HFF-Myc (cell line): ENCODE measurements at places on chromosomes 4 and X.

DNA sequence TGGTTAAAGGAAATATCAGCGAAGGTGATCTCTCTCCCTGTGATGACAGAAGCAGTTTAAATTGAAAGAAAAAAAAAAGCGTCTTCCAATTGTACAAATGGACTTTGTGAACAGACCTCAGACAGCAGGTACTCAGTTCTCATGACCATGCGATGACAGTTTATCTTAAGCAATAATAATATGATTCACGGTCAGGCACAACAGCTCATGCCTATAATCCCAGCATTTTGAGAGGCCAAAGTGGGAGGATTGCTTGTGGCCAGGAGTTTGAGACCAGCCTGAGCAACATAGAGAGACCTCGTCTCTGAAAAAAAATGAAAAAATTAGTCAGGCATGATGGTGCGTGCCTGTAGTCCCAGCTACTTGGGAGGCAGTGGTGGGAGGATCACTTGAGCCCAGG is 51.0 kb downstream of the RELL1 start:
- no peak for DNase-seq

- DNase-seq, result peak; percentile 91
Observed at GRCh38 chr4:7872264-7872771, 67.3 kb downstream of the AFAP1 start.

DNA sequence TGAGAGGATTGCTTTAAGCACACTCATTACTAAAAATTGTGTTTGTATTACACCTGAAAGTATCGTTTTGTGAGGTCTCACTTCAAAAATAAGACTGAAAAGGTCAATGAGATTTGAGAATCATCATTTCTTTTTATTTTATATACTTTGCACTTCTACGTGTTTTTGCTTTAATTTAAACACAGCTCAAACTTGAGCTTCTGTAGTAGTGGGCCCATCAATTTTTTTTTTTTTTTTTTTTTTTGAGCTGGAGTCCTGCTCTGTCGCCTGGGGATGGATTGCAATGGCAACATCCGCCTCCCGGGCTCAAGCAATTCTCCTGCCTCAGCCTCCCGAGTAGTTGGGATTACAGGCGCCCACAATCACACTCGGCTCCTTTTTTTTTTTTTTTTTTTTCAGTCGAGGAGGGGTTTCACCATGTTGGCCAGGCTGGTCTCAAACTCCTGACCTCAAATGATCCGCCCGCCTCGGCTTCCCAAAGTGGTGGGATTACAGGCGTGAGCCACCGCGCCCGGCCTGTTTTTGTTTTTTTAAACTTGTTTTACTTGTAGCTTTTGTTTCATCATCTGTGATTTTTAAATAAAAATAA is 1.5 kb downstream of the GSTCD start:
- no peak for DNase-seq

DNA sequence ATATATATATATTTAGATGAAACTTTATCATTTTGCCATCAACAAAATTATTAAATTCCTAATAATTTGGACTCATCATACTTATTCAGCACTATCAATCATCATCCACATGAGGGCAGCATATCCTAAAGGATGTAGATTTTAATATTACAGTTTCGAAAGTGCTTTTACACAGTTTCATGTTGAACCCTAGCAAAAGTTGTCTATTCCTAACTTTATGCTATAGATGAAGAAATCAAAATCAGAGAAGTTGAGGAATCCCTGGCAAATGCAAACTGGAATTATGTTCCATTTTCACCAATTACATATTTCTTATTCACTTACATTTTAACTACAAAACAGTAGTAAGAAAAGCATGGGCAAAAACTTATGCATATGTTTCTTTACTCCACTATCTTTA is 36.6 kb upstream of the UGT2A1 start:
- peak; percentile 17 for DNase-seq

DNA sequence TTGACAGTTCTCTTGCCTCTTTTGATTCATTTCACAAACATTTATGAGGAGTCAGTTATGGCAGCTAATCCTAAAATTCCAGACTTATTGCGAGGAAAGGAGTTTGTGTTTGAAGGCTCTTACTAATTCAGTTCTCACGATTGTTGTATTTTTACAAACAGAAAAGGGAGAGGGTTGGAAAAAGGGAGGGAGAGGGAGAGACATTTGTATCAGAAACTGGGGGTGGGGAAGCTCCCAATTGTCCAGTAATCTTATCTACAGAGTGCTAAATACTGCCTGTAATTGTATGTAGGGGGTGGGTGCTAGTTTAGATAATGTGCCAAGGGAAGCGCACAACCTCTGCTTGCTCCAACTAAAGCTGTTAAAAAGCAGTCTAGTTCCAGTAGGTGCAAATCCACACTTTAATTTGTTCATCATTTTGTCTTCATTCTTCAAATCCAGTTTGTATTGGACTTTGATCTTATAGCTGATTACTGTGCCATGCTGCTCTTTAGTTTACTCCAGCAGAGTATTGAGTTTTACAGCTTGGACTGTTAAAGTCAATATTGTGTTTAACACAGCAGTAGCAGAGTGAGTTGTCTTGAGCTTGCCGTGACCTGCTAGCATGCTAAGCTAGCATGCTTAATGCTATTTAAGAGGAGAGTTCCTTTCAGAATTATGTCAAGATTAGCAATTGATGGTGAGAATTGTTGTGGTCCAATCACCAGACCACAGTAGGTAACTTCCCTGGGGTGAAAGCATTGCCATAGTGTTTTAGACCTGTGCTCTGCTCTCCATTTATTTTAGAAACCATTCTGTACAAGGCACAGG is 13.9 kb downstream of the FNIP2 start:
- no peak for DNase-seq

DNA sequence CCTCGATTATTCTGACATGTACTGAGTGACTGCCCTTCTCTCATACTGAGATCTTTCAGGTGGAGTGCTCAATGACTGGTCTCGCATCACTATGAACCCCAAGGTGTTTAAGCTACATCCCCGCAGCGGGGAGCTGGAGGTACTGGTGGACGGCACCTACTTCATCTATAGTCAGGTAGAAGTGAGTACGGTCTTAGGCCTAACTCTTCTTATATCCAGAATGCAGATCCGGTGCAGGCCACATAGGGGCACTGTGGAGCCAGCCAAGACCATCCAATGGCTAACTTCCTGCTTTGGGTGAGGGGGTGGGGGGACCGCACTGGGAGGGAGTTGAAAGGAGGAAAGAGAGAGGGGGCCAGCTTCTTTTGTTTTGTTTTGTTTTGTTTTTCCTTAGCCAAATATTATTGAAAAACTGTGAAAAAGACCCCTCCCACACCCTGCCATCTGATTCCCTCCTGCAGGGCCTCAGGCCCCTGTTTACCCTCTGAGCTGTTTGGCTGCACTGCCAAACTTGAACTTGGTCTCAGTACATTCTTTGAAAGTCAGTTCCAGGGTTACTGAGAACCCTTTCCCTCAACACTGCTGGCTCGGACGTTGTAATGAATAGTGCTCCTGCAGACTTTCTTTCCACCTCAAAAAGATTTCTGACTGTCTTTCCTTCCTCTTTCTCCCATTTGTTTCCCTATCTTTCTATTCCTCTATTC is 16.2 kb downstream of the AWAT2 start:
- DNase-seq, result no peak

DNA sequence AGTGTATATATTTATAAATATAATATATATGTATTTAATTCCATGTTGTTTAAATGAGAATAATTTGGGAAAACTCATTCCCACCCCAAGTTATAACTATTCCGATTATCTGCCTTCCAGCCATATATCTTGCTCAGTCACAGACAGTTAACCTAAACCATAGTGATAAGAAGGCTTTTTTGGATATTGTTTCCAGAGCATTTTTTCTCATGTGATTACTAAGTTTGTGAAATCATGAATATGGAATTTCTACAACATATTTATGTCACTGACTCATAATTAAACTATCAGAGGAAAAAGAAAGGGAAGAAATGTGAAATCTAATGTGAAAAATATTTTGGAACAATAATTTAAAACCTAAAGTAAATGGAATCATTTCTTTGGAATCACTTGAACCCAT is 1163.5 kb upstream of the PABPC4L start:
- DNase-seq, result no peak

DNA sequence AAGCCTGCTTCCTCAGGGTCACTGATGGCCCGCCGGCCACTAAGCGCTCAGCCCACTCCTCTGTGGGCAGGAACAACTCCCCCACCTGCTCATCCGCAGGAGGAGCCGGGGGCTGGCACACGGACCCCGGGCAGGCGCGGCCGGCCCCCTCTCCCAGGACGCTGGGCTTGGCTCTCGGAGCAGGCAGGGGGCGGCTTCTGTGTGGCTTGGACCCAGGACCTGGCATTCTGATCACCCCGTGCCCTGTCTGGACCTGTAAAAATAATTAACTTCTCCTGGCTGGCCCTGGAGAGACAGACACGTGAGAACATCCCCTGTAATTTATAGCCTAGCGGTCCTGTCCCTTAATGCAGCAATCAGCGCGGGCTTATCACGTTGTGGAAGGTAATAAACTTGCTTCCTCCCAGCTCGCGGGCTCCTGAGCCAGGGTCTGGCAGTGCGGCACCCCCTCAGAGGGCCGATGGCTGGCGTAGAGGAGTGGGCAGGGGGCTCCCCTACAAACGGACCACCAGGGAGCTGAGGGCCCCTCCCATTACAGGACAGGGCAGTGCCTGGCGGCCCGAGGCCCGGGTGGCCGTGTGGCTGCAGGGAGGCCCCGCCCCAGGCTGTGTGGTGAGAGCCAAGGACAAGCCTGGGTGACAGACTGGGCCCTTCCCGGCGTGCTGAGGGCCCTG is 84.5 kb upstream of the NKX1-1 start:
- no peak for DNase-seq
